ENCODE measurements at places on chromosomes 16 and 17. TPM values are rescaled to one million over a fixed set of nuclear protein-coding genes. Genes with fewer than 3 reads are reported as not detected.

- no peak for DNase-seq
These were observed 26.6 kb downstream of the N4BP1 start for GRCh38 chr16:48583075-48584065.

DNA sequence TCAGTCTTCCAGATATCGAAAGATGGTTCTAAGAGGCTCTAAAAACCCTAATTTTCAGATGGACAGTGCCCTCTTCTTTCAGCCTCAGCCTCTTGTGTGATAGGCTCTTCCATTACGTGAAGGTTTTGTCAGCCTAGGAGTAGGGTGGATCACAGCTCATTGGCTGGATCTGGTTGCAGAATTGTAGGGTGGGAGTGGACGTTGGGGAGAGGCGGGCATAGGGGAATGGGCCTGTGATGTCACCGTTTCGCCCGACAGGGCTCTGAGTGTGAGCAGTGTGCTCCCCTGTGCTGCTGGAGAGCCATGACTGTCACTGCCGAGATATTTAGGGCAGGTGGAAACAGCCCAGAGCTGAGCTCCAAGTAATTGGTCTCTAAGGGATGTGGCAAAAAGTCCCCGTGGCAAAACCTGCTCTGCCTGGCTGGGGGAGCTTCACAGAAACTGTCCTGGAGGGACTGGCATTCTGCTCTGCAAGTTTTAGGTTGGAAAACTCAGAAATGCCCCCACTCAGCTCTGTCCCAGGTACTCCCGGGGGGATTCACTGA is 6.2 kb upstream of the WFIKKN1 start:
- DNase-seq, result no peak

- DNase-seq, result no peak
These were observed 346.4 kb upstream of the CDH5 start for GRCh38 chr16:66020046-66020445.

GRIN2C gene
- polyA plus RNA-seq, result not detected

- no peak for DNase-seq
These were observed 17.9 kb upstream of the TANGO6 start for GRCh38 chr16:68825427-68825826.

DNA sequence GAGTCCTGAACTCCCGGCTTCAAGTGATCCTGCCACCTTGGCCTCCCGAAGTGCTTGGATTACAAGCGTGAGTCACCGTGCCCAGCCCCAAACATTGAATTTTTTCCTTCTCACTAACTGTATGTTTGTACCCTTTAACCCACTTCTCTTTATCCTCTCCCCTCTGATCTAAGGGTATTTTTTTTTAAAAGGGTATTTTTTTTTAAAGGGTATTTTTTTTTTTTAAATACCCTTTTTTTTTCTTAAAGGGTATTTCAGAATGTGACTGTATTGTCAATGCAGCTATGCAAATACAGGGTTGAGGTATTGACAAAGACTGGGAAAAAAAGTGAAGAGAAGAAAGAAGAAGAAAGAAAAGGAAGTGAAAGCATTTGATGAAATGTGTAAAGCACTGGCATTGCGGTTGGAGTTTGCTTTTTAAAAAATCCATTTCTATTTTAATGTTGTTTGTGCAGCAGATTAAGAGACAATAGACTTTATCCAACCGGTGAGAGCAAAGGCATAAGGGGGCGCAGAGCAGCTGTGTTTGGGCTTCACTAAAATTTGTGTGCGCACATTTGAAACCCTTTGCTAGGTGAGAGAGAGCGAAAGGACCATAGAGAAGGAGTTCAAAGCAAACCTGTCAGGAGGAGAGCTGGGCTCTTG is 42.4 kb downstream of the SYT17 start:
- DNase-seq, result no peak

CAPN15 gene
- 5.3 TPM for polyA plus RNA-seq

CA10 gene
- not detected for polyA plus RNA-seq

KRTAP4-5 gene
- polyA plus RNA-seq, result not detected

DNA sequence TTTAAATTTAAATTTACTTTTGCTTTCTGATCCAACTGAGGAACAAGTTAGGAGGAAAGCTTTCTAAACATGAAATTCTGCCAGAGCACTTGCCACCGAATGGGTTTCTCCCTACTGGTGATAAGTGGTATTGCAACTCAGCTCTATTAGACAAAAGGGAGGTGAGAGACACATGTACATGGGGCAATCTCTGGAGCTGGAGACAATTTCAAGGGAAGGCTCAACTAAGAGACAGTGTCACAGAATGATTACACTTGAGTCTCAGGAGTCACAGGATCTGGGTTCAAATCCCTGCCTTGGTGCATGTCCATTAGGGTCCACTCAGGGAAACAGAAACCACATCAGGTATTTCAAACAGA is 37.4 kb downstream of the SOCS1 start:
- DNase-seq, result no peak

- DNase-seq, result peak; percentile 49
These were observed 633 bp downstream of the TBC1D16 start for GRCh38 chr17:80034791-80035686.

CLN3 gene
- polyA plus RNA-seq, result 33.7 TPM

DNA sequence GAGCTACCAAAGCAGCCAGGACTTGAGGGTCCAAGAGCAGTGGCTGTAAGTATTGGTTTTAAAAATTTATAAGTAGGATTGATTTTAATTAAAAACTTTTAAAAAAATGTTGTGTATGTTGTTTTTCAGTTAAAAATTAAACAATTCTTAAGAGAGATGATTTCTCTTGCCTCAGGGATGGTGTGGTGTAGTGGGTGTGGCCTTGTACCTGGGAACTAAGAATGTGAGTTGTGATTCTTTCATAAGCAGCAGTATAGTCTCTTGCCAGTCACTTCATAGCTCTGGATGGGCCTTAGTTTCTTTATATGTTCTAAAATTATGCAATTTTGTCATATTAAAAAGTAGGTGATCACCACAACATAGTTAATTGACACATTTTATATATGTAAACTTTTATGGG is 99.5 kb downstream of the FTO start:
- DNase-seq, result no peak

C16orf54 gene
- polyA plus RNA-seq, result 11.8 TPM

- no peak for DNase-seq
These were observed 107.4 kb upstream of the CDH11 start for GRCh38 chr16:65229191-65229662.

AGRP gene
- polyA plus RNA-seq, result not detected

CEP112 gene
- 0.34 TPM for polyA plus RNA-seq

GRCh38 chr17:38747463-38748148 is 530 bp downstream of the PCGF2 start:
- no peak for DNase-seq

TMEM98 gene
- not detected for polyA plus RNA-seq
